ENCODE measurements at places on chromosomes 6 and 20.
A peak's percentile ranks its signal among the peaks of the same experiment; 100 is the strongest.

GRCh38 chr6:142771162-142771561 lies 173.8 kb downstream of the HIVEP2 start:
- DNase-seq = no peak

DNA sequence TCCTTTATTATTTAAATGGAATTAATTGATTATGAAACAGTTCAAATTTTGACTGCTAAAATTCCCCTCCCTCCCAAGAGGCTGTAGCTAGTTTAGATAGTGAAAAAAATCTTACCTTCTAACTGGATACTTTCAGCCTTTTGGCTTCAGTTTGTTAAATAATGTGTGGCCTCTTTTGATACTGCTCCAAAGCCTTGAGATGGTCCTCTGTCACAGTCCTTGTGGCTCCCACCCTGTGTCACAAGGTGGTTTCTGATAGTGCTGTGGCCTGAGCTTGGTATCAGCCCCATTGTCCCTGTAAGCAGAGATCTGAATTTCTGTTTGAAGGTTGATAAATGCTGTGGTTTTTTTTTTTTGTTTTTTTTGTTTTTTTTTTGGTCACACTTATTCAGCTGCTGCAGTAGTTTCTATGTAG lies 20.8 kb downstream of the PANK2 start:
- no peak for DNase-seq

DNA sequence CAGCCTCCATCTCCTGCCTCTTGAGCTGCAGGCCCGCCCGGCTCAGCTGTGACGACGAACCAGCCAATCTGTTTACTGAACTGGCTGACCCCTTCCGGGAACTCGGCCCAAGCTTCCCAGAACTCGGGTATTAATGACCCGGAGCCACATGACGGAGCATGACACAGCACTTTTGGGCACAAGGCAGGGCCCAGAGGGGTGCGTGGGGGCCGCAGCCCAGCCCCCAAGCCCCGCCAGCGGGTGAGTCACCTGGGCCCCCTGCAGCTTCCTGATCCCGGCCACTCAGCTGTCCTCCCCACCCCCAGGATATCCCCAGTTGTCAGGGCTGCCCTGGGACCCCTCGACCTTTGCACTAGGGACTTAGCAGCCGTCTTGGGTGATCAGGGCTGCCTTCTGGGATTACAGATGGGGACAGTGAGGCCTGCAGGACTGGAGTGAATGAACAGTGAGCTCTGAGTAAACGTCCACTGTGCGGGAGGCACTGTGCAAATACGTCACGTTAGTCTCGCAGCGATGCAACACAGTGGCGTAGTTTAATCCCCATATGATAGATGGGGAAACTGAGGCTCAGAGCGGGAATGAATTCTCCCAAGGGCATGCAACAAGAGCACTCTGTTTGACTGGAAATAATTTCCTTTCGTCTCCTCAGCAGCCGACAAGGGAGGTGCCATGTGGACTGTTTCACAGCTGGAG lies 102.1 kb downstream of the CEBPB start:
- DNase-seq = peak; percentile 93

DNA sequence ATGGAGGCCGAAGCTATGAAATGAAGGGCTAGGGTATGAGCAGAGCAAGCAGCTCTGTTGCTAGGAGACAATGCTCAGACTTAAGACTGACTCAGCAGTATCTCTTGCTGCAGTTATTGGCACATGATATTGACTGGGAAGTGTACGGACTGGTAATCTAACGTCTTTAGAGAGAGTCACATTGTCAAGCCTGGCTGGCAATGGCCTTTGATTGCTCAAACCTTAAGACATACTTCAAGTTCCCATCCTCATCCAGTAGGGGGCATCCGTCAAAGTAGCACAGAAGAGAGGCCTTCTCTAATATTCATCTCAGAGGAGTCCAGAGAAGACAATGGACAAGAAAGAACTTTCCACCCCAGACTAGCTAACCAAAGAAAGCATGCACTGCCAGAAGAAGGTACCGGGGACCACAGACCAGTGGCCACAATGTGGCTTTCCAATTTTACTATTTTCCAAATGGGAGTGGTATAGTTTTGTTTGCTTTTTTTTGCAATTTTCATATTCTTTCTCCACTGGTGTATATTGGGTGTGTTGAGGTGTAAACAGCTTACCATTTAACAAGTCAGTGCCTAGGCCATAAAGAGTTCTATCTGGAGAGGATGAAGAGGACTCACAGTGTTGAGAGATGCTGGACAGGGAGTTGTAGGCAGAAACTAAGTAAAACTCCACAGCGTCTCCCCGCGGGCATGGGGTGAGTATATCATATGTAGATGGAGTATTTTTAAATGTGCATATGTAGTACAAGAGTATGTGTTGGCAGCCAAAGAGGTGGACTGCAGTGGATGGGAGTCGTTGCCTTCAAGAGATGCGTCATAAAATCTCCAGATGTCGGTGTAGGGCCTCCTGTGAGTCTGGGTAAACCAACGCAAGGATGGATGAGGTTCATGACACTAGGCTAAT lies 36.7 kb downstream of the LRFN2 start:
- peak; percentile 59 for DNase-seq

DNA sequence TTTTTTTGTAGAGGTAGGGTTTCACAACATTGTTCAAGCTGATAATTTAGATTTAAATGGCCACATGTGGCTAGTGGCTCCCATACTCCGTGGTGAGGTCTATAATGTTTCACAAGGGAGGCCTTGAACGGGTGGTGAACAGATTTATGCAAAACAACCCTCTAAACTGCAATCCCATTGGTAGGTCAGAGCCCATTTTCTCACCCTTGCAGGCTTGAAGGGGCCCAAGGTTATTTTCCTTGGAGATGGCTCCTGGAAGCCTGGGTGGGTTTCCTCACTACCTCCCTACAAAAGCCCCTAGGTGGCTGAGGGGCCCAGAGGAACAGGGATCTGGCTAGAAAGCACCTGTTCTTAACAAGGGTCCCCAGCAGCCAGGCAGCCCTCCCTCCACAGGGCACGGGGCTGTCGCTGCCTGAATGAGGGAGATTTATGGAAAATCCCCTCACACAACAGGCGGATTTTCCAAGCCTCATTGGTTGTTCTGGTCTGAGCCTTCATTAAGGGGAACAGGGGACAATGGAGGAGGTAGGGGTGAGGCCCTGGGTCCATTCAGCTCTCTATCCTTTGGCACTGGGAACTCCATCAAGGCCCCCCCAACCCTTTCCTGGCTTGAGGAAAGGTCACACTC lies 64.6 kb downstream of the VEGFA start:
- DNase-seq = no peak

DNA sequence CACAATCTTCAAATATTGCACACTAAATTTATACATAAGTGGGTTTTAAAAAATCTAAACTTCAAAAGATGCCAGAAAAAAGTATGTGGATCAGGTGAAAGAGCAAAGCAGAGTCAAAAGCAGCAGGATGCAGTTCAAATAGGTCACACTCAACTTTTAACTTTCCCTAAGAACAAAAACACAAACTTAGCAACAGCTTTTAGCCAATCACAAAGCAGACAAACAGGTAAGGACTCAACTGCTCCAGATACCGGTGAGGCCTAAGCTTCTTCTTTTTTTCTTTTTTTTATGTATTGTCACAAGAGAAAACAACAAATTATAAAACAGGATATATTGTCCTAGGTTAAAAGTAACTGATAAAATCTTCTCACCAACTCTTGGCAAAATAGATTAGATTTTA lies 74.7 kb downstream of the SESN1 start:
- DNase-seq = no peak

DNA sequence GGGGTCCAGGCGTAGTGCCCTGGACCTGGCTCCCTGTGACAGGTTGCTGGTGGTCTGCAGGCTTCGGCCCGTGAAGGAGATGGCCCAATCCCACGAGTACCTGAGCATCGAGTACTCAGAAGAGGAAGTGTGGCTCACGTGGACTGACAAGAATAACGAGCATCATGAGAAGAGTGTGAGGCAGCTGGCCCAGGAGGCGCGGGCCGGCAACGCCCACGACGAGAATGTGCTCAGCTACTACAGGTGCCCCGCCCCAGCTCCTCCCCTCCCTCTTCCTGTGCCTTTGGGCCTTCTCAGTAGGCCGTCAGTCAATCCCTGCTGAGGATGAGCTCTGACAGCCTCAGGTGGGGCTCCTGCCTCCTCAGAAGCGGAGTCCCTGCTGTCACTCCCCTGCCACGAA lies 42.6 kb downstream of the UQCC2 start:
- no peak for DNase-seq

DNA sequence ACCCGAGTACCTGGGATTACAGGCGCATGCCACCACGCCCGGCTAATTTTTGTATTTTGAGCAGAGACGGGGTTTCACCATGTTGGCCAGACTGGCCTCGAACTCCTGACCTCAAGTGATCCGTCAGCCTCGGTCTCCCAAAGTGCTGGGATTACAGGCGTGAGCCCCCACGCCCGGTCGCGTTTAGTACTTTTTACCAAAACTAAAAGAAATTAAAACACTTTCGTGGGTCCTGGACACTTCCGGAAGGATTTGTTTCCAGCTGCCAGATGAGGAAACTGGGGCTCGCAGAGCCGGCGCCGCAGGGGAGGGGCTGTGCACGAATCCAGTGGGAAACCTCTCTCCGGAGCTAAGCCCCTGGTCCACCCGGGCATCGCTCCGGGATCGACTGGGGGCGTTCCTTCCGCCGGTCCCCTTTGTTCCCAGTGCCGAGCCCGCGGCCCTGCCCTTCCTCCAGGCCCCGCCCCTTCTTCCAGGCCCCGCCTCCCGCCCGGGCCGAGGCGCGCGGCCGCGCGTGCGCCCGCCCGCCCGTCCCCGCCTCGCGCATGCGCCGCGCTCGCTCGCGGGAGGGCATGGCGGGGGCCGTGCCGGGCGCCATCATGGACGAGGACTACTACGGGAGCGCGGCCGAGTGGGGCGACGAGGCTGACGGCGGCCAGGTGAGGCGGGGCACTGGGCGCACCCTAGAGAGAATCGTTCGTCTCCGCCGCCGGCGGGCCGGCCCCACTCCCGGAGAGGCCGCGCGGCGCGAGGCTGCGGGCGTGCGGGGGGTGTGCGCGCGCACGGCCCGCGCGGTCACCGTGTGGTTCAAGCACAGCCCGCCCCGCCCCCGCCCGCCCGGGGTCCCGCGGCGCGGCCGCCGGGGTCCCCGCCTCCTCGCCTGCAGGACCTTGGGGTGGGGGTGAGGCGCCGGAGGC lies at the start of gene NELFCD:
Gene NELFCD, plus strand, starts transcription at position 546 of the 917 bp plus-strand sequence. Its CDS starts 54 bp downstream, at position 600.
- DNase-seq = peak; percentile 100

- DNase-seq = no peak
These were observed 179.8 kb downstream of the ERMARD start for GRCh38 chr6:169931261-169931660.

- no peak for DNase-seq
These were observed 550 bp upstream of the HSPA12B start for GRCh38 chr20:3731944-3732326.

DNA sequence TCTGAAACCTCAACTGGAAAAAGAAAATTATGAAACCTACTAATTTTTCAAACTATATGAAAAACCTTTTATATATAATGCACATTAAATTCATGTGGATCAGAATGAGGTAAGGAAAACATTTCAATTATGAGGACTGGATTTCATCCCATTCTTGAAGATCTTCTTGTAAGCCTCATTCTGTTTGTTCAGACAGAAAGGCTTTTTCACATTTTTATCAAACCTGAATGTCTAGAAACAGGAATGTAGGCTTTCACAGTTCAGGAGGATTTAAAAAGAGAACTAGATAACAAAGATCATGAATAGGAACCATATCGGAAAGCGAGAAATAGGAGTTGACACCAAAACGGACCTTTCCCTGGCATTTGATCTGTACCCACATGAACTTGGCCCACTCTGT lies 192.5 kb upstream of the KCNK16 start:
- no peak for DNase-seq

DNA sequence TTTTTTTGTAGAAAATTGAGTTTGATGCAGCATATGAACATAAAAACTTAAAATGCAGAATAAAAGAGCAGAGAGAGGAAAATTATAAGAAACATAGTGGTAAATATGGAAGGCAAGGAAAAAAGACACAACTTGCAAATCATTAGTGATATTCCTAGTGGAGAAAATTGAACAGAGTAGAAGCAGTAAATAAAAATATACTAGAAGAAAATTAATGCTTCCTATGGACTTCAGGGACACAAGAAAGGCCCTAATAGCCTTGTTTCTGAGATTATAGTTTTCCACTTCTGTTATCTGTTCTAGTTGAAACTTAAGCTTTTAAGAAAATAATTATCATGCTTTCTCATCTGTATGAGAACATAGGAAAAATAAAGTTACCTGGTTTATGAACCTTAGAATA lies 25.6 kb upstream of the ADIG start:
- DNase-seq = no peak

DNA sequence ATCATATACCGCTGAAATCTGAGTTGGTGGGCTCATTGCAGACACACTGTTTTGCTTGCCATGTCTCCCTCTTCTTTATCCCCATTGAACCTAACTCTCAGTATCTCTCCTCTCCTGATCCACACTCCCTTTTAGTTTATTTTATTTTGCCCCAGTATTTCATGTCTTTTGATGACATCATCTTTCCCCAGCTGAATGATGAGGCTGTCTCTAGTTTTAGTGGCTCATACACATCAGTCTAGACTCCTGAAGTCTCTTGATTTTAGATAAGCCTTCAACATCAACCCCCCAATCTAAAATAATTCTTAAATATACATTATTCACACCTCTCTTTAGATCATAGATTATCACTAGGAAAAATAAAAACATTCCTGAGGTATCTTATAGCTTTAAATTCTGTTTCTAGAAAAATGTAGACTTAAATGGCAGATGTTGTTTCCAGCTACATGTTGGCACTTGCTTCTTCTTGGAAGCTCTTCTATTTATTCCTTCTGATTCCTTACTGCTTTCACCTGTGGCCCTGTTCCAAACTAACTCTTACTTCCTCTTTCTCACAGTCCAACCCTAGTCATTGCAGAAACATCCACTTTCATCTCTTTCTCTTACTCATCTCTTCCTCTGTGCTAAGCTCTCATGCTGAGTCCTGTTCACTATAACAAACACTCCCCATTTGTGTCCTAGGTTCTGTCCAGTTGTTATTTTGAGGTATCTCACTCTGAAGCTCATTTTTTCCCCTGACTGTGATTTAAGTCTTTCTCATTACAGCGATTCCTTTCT lies 191.9 kb upstream of the SLC35B3 start:
- DNase-seq = peak; percentile 4

GRCh38 chr6:144595266-144595665 lies 310.1 kb downstream of the UTRN start:
- DNase-seq = no peak

DNA sequence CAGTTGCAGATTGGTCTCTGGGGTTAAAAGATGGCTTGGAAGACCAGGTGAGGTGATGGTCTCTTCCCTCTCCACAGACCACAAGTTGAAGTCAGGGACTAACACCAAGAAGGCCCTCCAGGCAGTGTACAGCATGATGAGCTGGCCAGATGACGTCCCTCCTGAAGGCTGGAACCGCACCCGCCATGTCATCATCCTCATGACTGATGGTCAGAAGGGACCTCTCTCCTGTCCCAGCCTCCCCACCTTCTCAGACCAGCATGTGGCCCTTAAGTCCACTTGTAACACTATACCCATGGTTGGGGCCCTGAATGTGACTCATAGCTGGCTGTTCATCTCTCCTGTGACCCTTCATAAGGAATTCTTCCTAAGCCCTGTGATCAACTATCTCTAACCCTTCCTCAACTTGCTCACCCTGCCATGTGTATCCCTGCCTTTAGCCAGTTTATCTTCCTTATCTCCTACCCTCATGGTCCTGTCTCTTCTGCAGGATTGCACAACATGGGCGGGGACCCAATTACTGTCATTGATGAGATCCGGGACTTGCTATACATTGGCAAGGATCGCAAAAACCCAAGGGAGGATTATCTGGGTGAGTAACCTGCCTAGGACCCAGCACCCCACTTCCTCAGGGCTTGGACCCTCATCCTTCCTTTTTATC lies 3.0 kb downstream of the CFB start:
- peak; percentile 4 for DNase-seq

Data from AG08395 (cell line).